Eye (tissue), 1 donor: ENCODE measurements at places on chromosomes 1 and 21.
A peak's percentile ranks its signal among the peaks of the same experiment; 100 is the strongest.

- DNase-seq, result peak; percentile 33
Measured at GRCh38 chr1:31576201-31576669, at the start of gene TINAGL1. Gene TINAGL1 (plus strand): TSS chr1:31576515. CDS start chr1:31577149, 634 bp downstream.

DNA sequence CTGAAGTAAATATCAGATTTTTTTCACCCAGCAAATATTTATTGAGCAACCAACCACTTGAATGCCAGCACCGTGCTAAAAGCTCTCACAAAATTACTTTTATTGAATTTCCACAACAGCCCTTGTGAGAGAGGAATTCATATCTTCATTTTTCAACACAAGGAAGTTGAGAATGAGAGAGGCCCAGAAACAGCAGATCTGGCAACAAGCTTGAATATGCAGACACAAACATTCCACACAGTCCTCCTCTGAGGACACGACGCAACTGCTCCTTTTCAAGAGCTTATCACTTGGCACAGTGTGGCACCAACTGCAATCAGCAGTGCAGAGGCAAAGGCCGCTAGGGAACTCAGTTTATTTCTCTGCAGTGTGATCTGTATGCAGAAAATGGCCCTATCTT lies 32.2 kb upstream of the IFNAR2 start:
- no peak for DNase-seq

DNA sequence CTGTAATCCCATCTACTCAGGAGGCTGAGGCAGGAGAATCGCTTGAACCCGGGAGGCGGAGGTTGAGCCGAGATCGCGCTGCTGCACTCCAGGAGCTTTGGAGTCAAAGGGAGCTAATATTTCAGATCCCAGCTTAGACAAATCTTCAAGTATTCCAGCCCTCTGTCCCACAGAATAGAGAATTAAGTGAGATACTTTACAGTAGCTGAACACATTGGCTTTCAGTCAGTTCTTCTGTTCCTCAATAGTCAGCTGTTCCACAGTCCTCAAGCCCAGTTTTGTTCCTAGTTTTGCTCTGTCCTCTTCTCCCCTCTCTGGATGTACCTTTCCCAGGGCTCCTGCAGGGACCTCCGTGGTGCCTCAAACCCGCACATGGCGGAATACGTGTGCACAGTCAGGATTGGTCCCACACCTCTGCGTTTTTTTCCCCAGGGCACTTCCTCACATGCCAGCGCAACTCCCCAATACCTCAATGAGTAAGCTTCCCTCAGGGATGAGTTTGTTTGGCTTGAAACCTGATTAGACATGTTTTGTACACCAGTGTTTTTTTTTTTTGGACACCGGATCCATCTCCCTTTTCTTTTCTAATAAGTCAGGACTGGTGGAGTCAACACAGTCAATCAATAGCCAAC lies 1.2 kb downstream of the MFN2 start:
- DNase-seq, result no peak

- DNase-seq, result peak; percentile 91
Measured at GRCh38 chr1:204565617-204566582, 49.7 kb downstream of the MDM4 start.

DNA sequence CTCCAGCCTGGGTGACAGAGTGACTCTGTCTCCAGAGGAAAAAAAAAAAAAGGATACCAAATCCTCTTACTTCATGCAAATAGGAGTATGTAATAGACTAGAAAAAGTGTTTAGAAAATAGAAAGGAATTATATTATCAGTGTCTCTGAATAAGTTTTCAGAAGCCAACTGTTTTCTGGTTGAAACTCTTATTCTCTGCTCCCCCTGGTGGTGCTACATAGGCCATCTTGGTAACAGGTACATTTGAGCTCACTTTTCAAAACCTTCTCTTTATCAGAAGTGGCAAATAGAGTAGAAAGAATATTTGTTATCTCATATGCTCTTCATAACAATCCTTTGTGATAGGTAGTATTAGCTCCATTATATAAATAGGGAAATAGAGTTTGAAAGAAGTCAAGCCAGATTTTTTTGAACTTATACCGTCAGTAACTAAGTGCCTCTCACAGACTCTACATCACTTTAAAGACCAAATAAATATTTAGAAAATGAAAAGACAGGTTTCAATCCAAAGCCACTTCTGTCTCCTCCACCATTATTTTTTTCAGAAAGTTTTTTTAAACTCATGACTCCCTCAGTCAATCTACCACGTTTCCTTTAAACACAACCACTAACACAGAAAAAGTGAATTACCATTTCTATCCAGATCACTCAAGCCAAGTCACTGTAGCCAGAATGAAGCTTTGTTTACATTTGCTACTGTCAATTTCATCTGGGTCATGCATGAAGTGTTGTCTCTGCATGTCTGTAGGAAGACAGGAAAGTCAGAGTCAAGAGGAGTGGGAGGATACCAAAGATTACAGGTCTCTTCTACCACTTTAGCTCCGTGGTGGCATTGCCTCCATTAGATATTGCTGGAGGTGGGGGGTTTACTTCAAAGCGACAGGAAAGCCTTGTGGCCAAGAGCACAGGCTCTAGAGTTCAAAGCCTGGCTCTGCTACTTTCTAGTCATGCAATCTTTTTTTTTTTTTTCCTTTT lies 45.6 kb downstream of the IL23R start:
- peak; percentile 51 for DNase-seq

DNA sequence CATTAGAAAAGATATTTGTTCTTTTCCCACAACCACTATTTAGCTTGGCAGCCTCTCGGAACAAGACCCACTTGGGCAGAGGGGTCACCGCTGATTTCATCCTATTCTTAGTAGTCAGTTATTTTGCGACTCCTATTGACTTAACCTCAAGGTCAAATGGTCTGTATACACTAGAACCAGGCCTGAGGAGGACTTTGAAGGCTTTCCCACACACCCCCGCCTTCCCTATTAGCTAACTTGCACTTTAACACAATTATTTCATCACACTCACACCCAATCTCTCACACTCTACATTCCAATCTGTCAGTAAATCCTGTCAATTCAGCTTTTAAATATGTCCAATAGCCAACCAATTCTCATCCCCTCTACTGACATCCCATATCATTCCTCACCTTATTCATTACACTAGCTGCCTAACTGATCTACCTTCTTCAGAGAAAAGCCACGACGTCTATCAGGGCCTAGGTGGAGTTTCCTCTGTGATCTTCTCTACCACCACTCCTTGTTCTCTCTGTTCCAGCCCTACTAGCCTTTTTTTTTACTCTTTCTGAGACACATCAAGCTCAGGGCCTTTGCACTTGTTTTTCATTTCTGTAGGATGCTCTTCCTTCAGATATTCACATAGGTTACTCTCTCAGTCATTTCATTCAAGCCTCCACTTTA lies 1.0 kb upstream of the NIBAN1 start:
- DNase-seq, result no peak

GRCh38 chr1:236526079-236526478 lies 2.3 kb downstream of the LGALS8 start:
- DNase-seq, result no peak

DNA sequence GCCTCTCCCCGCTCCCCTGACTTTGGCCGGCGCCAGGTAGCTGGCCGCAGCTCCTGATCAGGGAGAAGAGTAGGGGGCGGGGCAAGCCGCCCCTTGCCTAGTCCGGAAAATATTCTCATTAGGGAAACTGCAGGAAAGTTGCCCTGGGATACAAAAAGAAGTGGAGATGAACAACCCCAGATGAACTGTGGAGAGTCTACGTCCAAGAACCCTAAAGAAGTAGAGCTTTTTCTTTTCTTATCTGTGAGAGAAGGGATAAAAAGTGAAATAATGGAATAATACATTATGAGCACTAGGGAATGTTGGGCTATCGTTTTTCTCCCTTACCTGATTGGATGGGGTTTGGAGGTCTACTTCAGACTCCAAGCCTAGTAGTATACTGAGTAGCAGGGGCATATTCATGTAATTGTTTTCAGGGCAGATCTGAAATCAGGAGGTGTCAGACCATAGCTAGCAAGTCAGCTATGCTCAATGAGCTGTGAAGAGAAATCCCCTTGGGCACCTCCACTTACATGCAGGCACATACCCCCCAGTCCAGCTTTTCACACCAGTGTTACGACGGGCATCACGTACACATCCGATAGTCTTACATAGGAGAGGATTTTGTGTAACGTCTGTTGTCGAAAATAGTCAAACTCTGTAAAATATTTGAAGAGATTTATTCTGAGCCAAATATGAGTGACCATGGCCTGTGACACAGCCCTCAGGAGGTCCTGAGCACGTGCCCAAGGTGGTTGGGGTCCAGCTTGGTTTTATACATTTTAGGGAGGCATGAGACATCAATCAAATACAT lies 1.7 kb upstream of the DUSP10 start:
- peak; percentile 73 for DNase-seq

GRCh38 chr1:32336591-32336932 lies 529 bp upstream of the MARCKSL1 start:
- no peak for DNase-seq

- no peak for DNase-seq
Measured at GRCh38 chr1:192574073-192574472, 1.5 kb upstream of the RGS1 start.

GRCh38 chr1:217315346-217315745 lies 315.5 kb downstream of the GPATCH2 start:
- DNase-seq, result no peak

DNA sequence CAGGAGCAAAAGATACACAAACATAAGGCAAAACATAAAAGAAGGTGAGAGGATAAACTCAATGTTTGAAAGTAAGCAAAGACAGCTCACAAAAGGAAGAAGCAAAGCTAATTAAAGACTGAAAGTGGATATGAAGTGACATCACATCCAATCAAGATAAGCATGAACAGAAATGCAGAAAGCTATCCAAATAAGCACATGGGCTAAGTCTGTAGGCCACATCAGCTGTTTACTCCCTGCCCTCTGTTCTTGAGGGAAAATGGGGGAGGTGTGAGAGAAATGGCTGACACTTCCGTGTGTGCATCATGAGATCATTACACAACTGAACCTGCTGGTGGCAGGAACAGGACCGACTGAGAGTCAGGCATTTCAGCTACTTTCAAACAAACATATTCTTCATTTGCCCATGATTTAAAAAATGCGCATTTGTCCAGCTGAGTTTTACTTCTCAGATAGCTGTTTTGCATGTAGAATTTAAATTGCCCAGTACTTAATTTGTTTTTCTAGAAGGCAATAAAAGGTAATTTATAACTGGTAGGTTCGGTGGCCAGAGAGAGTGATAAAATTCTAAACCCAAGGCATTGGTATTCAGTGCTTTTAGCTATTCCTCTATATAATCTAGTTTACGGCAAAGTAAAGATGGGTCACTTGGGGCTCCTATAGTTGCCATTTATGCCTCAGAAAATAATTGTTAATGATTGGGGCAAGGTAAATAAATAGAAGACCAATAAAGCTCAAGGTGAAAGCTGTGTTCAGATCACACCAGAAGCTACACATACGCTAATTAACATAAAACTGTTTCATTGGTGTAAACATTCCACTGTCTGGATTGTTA lies 27.2 kb upstream of the MAN1A2 start:
- DNase-seq, result peak; percentile 59

- DNase-seq, result no peak
Measured at GRCh38 chr1:181061891-181062835, 26.3 kb upstream of the IER5 start.

- no peak for DNase-seq
Measured at GRCh38 chr1:182770232-182770631, 19.3 kb upstream of the NPL start.

DNA sequence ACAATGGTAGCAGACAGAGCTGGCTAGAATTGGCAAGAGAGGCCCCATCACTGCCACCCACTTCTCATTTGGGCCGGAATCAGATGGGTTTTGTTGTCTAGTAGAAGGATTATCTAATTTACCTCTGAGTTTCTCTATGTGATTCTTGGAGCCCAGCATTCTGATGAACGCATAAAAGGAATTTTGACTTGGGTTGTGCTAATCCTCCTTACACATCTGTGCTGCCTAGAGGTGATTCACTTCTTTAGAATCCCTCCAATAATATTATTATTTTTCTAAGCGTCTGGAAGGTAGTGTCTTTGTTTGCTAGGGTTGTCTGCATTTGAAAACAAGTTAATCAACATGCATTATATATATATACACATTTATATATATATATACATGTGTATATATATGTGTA lies 118.1 kb downstream of the RUNX1 start:
- DNase-seq, result no peak

GRCh38 chr1:163085904-163086268 lies 16.7 kb downstream of the RGS4 start:
- DNase-seq, result no peak

- no peak for DNase-seq
Measured at GRCh38 chr21:25885405-25885804, 150.6 kb downstream of the GABPA start.

- no peak for DNase-seq
Measured at GRCh38 chr1:41804176-41804575, 114.5 kb downstream of the HIVEP3 start.

- no peak for DNase-seq
Measured at GRCh38 chr21:35178827-35179226, 129.7 kb upstream of the RUNX1 start.

DNA sequence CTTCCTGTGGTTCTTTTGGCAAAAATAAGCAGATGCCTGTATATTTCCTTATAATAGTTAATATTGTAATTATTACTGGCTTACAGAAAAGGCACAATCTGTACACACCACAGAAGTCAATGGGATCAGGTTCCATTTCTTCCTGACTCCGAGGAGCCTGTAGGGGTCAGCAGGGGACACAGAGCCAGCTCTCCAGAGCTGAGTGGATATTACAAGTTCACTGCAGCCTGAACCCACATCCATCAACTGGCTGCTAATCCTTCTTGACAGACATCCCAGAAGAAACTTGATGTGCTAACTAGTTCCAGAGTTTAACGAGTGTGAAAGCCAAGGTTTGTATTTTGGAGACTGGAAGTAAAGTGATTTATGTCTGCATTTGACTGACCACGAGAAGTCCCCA lies 203.8 kb downstream of the LMX1A start:
- peak; percentile 43 for DNase-seq

DNA sequence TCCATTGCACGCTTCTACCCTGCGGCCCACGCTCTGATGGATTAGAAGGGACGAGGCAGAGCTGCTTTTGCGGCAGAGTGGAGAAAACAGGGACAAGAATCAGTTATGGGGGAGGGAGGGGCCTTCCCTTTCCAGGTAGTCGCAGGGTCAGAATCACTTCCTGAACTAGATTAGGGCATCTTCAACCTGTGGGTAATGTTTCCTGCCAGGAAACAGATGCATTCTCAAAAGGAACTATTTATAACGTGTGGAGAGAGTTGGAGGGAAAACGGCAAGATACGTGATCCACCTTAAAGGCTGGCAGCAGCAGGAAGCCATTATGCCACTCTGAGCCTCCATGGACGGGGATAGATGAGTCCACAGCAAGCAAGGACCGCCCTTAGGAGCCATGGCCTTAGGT lies 59.9 kb upstream of the CNTN2 start:
- no peak for DNase-seq

GRCh38 chr1:217620814-217621213 lies 10.1 kb downstream of the GPATCH2 start:
- DNase-seq, result no peak

- no peak for DNase-seq
Measured at GRCh38 chr1:219010720-219011119, 163.0 kb upstream of the LYPLAL1 start.
